ENCODE measurements at places on chromosomes 1 and 21.

DNA sequence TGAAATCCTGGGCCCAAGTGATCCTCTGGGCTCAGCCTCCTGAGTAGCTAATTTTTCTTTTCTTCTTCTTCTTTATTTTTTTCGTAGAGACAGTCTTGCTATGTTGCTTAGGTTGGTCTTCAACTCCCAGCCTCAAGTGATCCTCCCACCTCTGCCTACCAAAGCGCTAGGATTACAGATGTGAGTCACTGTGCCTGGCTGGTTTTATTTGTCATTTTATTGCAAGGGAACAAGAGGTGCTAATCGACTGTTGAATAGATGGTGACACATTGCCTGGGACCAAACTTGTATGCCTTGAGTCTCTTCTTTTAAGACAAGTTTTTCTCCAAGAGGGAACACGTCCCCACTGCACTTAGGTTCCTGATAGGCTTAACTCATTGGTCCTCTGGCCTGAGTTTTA lies 20.0 kb upstream of the KLHDC8A start:
- DNase-seq = no peak

DNA sequence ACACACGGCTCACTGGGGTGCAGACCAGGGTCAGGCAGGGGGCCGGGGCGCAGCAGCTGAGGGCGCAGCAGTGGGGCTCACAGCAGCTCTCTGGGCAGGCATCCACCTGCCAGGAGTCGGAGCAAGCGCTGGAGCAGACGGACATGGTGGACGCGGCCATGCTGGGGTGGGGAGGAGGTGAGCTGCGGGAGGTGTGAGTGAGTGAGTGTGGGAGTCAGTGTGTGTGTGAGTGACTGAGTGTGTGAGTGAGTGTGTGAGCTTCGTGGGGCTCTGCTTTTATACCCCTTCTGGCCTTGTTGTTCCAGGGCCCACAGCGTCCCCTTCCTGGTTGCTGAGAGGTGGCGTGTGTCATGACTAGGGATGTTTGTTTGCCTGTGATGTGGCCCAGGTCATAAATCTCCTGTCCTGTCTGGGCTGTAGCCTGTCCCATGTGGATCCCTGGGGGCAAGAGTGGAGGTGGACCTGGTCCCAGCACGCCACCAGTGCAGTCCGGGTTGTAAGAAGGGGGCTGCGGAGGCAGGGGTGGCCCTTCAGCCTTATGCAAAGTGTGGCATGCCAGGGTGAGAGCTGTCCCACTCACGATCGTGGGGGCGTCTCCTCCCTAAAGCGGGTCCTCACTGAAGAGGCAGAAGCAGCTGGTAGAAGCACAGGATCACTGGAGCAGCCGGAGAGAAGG lies at the start of gene KRTAP10-1:
Gene KRTAP10-1 (minus strand): TSS at position 205 of the 676 bp plus-strand sequence. CDS start 45 bp downstream, at position 160.
- no peak for DNase-seq

DNA sequence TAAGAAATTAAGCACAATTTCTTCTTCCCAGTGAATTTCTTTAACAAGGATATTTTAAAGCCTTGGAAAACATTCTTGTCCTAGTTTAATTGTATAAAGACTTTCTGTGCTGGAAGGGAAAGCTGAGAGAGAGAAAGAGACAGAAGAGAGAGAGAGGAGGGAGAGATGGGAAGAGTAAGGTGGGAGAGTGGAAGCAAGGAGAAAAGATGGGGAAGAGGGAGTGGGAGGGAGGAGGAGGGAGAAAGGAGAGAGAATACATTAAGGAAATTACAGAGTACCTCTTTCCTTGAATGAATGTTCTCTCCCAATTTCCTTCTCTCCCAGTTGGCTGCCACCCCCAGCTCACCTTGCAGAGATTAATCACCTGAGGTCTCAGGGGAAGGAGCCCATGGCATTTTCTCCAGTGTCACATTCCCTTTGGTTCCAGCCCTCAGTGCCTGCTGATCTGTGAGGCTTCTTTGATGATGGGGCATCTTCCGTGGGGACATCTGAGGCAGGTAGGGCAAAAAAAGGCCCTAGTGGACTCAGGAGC lies 32.4 kb upstream of the KCNA10 start:
- no peak for DNase-seq

- DNase-seq = no peak
These were observed 98.6 kb upstream of the KRTAP19-8 start for GRCh38 chr21:31136891-31137290.

DNA sequence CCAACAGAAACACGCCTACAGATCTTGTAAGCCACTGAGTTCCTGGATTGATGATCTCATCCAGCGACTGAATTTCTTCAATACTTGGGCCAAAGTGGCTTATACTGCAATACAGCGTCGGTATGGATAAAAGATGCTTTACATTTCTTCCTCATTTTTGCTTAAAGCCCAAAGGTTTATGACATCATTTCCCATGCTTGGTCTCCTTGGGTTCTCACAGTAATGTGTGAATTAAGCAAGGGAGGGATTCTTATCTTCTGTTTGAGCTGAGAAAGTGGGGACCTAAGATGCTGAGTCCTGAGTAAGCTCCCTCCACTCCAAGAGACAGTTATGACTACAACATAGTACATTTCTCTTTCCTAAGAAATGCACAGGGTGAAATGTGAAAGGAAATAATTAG lies 39.5 kb downstream of the LBR start:
- peak; percentile 2 for DNase-seq

GRCh38 chr1:230332575-230333066 lies 93.5 kb downstream of the PGBD5 start:
- DNase-seq = no peak

Data from forelimb muscle (tissue), 1 donor.